H54 (cell line): ENCODE measurements at places on chromosomes 7 and 10.
A peak's percentile ranks its signal among the peaks of the same experiment; 100 is the strongest.

DNA sequence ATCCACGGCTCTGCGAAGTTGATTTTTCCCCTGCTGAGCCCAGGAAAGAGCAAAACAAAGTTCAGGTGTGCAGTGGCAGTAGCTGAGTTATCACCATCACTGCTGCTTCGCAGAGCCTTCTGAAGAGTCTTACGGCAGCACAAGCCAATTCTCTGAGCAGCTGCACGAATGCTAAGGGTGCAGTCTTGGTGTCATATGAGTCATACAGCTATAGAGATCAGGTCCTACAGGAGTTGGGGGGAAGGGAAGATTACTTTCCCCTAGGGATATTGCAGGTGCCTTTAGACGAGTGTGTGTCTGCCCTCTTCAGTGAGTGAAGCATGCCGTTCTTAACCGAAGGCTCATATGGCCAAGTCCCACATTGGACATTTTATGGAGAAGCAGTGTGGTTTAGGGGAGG is 227.8 kb downstream of the CELF2 start:
- no peak for DNase-seq

GRCh38 chr7:92698237-92698841 is 108.1 kb upstream of the FAM133B start:
- peak; percentile 9 for DNase-seq

DNA sequence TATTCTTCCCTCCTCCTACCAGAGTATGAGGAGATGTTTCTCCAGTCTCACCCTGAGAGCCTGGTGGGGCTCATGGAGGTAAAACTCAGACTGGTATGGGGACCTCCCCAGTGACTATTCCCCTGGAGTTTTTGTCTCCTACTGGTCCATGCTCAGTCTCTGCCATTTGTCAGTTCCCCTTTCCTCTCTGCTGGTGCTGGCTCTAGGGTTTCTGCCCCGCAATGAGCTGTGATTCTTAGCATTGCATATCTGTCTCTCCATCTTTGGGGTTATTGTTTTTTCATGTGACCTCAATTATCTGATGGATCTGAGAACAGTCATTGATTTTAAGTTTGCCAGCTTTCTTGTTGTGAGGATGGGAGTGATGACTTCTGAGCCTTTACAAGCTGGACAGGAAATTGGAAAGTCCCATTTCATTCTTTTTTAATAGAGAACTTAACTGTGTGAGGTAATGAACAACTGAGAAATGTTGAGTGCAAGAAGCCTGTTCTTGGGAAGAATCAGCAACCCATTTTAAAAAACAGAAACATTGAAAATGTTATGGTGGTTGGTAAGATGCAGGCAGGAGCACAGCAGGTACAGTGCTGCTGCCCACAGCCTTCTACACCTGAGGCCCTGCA is 26.9 kb downstream of the NACAD start:
- no peak for DNase-seq

DNA sequence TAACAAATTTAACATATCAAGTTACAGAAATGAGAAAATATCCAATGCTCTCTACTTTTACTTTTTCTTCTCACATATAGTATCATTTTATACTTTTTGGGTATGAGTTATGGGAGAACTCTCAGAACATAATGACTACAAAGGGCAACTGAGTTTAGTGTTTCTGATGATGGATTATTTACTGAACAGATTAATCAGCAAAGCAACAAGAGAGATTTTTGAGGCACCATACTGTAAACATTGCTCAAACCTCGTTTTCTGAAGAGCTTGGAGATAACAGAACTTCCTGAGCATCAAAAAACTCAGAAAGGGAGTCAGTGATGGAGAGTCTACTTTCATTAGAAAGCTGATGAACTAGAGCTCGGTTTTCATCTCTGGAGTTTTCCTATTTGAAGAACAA is 84.8 kb upstream of the GSDME start:
- no peak for DNase-seq

GRCh38 chr10:24180891-24181290 is 28.0 kb upstream of the KIAA1217 start:
- DNase-seq = no peak

GRCh38 chr10:84719687-84720086 is 391.3 kb downstream of the CCSER2 start:
- DNase-seq = no peak
